ENCODE measurements at places on chromosomes 1 and 21. TPM values are rescaled to one million over a fixed set of nuclear protein-coding genes. Genes with fewer than 3 reads are reported as not detected.

The CD244 gene
- total RNA-seq, result 3.4 TPM

GRCh38 chr1:231235526-231236207 is 5.3 kb upstream of the GNPAT start:
- no peak for DNase-seq

- no peak for DNase-seq
Observed at GRCh38 chr1:22471610-22472009, 20.0 kb downstream of the ZBTB40 start.

DNA sequence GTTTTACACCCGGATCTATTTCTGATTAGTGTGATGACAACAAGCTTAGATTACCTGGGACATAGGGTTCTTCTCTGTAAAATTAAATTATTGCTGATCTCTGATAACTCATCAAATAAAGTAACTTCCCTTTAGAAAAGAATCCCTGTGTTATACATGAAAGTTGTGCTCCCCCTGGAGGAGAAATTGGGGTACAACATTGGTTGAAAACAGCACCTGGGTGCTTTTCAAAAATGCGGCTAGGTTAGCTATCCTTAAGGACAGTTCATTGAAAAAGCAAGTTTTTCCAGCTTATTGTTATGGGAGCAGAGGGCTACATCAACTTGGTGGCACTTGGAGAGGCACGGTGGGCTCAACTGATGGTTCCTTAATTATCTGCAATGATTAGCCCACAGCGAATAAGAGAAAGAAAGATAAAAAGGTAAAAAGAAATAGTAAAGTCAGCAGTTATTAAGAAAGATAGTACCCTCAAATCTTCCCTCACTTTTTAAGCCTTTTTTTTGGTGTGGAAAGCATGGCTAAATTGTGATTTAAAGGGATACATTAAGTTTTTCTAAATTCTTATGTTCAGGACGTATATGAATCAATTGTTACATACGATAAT is 97.8 kb downstream of the FMN2 start:
- no peak for DNase-seq
